ENCODE measurements at places on chromosomes 11 and 22. TPM values are rescaled to one million over a fixed set of nuclear protein-coding genes. Genes with fewer than 3 reads are reported as not detected.

GRCh38 chr22:27627444-27627833, 174.1 kb downstream of the MN1 start:
- DNase-seq = no peak

DNA sequence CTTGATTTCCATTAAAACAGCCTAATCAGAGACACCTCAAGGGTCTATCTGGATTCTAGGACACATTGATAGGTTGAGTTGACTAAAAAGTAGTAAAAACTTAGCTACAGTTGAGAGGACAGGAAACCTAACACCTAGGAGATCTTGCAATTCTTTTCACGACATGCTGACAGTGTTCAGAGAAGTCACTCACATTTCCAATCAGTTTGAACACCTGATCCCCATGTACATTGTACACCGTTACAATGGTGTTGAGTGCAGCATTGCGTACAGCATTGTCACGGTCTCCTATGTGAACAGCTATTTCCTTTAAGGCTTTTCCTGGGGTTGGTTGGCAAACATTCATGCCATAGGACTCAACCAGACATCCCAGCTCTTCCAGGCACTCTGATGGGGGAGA, 42.8 kb downstream of the F2 start:
- DNase-seq = no peak

DNA sequence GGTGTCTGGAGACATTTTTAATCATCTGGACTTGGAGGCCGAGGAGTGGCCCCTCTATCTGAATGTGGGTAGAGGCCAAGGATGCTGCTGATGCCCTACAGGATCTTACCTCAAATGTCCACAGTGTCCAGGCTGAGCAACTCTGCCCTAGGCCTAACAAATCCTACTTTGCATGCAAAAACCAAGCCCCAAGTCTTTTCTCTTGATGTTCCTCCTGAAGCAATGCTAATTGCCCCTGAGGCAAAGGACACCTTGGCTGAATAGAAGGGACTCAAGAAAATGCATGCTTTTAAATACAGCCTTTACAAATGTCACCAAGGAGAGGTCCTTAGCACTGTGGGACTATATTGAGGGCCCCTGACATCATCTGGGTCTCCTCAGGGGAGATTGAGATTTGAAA, 43.8 kb upstream of the PHF21B start:
- no peak for DNase-seq

CRYBB3 gene
- total RNA-seq = 1.4 TPM

PIH1D2 gene
- 4.3 TPM for total RNA-seq

OR10G7 gene
- total RNA-seq = not detected

PARVA gene
- 105 TPM for total RNA-seq

OTOG gene
- 0.12 TPM for total RNA-seq

DNA sequence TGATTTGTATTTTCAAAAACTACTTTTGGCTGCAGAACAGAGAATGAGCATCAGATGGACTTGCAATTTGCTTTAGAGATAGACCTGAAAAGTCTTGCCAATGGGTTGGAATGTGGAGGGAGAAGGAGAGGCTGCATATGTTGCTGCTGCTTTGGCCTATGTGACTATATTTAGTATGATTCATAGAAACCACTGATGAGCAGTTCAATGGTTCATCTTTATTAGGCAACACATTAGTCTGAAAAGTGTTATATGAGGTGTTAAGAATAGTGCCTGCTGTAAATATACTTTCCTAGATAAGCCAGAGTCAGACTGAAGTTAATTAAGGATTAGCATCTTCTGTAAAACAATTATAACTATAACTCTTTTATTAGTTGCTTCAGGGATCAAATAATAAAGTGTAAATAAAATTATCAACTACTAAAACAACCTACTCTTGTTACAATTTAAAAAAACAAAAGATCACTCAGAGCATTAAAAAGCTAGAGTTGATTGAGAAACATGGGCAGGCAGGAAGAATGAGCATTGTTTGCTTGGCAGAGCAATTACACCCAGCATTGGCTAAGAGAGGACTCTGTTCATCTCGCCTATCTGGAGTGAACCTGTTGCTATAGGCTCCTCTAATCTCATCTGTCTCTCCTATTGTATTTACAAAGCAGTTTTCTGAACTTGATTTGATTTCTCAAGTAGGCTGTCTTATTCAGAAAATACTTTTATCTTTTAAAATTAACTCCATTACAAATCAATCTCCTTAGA, 36.3 kb downstream of the HORMAD2 start:
- no peak for DNase-seq

DNA sequence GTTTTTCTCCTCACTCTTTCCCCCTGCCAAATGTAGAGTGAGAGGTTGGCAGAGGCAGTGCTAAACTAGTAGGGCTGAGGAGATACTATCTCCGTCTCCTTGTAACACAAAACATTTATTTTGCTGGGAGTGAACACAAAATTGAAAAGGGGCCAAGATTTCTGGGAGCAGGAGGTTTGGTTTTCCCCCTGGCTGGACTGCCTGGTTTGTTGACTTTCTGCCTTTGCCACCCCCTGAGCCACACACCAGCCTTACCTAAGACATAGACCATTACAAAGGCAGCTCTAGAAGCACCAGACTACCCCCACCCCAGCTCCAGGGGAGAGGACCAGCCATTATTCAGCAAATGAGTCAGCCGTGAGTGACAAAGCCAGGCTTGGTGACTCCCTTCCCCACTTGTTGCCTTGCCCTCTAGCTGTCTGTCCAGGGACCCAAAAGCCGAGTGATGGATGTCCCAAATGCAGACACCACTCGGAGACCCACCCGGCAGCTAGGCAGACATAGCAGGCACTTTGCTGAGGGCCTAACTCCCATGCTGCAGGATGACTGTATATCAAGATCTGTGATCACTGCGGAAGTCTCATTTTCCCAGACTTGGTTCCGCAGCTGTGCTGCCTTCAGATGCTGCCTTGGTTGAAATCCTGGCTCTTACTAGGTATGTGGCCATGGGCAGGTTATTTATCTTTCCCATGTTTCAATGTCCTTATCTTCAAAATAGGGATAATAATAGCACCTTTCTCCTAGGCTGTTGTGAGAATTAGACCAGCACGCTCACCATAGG, 17.7 kb upstream of the CDON start:
- no peak for DNase-seq

GRCh38 chr22:42732081-42732480, 11.4 kb upstream of the A4GALT start:
- no peak for DNase-seq

MOB2 gene
- 73.4 TPM for total RNA-seq

C22orf31 gene
- total RNA-seq = not detected

RASL10A gene
- total RNA-seq = 1.7 TPM
